ENCODE measurements at places on chromosomes 5 and 9. TPM values are rescaled to one million over a fixed set of nuclear protein-coding genes. Genes with fewer than 3 reads are reported as not detected.

Gene PCDH12
- polyA plus RNA-seq = 0.44 TPM

Gene GPR21
- polyA plus RNA-seq = not detected

DNA sequence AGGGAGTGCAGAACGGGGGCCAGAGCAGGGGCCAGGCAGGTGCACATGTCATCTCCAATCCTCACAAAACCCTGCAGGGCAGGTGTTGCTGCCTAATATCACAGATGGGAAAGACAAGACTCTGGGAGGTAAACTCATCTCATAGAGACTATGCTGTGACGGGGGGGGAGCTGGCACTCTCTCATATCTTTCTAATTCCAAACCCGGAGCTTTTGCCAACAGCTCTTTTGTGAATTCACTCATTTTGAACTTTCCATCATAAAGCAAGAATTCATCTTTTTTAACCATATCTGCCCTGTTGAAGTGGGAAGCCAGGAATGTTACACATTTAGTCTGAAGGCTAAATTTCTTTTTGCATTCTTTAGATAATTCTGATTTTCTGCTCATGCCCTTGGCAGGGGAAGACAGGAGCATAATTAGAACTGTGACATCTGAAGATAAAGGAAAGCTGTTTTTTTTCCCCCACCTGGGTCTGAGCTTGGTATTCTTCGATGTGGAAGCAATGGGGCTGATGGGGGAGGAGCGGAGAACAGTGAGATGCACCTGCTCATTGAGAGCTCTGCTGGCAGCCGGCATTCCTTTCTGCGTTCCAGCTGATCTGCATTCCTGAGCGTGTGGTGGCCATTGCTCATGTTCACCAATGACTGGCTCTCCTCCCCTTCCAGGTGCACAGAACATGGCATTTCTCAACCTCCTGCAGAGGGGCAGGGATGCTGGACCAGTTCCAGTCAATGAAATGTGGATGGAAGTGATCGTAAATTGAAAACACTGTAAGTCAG is 159.2 kb downstream of the NSG2 start:
- no peak for DNase-seq

Gene TRIM32
- polyA plus RNA-seq = 18.3 TPM

DNA sequence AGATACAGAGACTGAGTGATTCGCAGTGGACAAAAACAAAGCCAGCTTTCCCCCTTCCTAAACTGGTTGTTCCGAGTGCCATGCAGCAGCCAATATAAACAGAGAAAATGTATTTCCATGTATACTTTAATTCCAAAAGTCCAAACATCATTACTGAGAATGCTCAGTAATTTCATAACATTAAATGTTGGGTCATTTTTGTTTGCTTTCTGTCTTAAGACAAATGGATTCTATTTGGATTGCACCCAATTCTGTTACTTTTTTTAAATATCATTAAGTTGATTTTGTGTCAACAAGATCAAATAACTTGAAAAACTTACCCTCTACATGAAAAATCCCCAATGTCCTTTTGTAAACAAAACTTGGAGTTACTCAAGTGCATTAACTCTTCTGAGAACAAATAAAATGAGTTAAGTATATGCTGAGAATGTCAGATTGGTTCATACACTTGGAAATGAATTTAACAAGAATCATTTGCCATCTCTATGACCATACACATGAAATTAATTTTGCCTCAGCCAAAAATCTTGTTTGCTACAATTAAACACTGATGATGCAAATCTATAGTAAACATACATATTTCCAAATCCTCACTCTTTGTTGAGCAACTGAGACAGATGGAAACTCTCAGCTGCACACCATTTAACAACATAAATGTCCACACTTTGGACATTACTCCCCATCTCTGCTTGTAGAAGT is 19.4 kb downstream of the LURAP1L start:
- DNase-seq = peak; percentile 64

DNA sequence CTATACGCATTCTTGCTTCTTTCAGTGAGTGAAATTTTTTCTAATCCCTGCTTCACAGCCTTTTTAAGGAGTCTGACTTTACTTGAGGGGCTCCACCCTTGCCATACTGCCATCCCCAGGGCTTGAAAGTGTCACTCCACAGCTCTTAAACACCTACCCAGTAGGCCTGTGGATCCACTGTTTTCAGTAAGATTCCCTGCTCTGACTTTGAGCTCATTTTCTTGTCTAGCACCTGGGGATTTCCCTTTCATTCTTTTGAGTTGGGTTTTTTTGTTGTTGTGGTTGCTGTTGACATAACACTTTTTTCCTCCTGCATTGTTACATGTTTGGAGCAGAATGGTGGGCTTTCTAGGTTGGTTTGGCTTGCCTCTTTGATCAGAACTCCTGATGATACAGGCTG is 23.6 kb downstream of the SREK1IP1 start:
- DNase-seq = no peak

DNA sequence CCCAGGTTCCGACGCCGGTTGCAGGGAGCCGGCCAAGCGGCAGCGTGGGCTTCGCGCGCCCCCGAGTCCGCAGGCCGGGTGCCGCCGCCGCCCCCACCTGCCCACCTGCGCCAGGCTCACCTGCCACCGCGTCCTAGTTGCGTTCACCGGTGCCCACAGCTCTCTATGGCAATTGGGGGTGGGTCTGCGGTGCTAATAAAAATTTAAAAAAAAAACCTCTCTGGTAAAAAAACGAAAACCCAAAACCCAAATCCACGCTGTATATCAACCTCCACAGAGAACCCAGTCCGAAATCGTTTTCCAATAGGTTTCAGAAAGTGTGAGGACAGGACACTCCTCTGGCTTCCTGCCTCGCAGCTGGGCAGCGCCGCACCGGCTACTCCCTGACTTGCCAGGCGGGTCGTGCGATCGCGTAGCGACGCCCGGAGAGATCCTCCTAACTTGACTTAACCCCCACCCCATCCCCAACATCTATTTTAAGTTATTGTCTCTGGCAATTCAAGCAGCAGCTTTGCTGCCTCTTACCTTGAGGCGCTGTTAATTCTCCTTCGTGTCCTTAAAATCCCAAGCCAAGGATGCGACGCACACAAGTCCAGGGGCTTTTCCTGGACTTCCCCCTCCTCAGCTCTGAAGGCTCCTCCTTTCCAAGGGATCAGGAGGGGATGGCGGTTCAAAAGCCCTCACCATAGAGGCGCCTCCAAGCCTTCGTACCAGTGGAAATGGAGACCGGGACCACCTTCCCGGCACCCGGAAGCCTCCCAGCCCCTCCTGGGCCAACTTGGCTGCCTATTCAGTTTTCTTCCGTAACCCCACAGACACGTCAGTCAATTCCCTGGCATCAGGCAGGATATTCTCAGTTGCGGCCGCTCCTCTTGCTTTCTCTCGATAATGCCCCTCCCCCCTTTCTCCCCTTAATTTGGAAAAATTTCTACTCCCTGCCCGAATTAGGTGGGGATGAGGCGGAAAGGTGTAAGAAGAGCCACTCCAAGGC is 1639.4 kb upstream of the C9orf72 start:
- peak; percentile 38 for DNase-seq

DNA sequence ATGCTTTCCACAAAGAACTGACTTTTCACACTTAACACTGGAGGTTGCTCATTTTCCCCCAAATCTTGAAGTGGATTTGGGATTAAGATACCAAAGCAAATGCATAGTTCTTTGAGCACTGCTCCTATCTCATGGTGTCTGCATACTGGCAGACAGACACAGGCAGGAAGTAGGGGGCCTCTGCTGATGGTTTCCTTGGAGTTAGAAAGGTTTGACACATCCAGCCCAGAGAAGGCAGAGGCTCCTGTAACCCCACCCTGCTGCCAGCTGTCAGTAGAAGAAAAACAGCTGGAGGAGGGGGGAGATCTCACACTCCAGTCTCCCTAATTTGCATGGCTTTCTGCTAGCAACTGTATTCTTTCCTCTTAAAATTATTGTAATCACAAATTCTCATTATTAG is 44.1 kb downstream of the APTX start:
- DNase-seq = peak; percentile 9

GRCh38 chr5:1004461-1005248 is 3.9 kb upstream of the NKD2 start:
- DNase-seq = peak; percentile 73

Gene MARCOL
- polyA plus RNA-seq = not detected

DNA sequence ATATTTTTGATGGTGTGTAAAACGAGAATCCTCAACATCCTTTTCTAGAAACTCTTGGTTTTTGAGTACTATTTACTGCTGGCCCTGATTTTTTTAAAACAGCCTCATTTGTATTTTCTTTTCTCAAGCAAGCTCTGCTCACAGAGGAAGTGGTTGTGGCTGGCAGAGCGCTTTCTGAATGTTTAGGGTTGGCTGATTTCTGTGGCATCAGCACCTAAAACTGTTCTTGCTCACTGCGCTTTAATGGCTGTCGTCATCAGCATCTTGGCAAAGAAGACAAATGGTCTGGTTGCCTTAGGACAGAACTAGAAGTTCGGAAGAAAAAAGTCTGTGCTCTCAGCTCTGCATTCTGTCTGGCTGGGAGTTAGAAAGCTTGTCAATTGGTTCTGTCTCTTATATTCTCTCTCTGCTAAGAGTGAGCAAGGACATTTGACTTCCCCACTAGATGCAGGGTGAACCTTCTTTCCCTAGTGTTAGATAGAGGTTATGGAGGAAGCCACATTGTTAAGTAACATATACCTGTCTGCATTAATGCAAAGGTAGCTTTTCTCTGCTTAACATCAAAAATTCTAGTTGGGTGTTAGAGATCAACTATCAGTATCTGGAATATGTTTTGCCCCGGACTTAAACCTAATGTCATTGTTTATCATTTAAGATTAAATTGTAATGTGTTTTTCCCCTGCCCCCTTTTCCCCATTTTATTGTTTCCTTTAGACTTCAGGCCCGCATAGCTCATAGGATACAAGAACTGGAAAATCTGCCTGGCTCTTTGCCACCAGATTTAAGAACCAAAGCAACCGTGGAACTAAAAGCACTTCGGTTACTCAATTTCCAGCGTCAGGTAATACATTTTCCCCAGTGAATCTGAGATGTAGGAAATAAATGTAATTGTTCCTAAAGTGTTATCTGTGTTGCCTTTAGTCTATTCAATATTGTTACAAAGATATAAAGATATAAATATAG is 39.0 kb downstream of the SMARCA2 start:
- DNase-seq = peak; percentile 47

GRCh38 chr5:152551061-152551460 is 146.0 kb upstream of the NMUR2 start:
- DNase-seq = no peak

Gene SLC1A3
- polyA plus RNA-seq = 9.1 TPM

Gene SHOC1
- 0.37 TPM for polyA plus RNA-seq

Gene CATSPER3
- polyA plus RNA-seq = 1.6 TPM

DNA sequence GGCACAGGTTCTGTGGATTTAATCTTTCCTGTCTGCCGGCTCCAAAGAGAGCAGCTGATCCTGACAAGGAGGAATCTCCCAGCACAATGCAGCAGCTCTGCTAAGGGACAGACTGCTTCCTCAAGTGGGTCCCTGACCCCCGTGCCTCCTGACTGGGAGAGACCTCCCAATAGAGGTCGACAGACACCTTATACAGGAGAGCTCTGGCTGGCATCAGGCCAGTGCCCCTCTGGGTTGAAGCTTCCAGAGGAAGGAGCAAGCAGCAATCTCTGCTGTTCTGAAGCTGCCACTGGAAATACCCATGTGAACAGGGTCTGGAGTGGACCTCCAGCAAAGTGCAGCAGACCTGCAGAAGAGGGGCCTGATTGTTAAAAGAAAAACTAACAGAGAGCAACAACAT is 630.2 kb upstream of the FTMT start:
- no peak for DNase-seq

Gene TAF11L7
- polyA plus RNA-seq = not detected

- DNase-seq = peak; percentile 44
Observed at GRCh38 chr5:58871648-58872242, 288.9 kb downstream of the RAB3C start.

- DNase-seq = peak; percentile 7
Observed at GRCh38 chr5:54453046-54453445, 2.5 kb upstream of the HSPB3 start.

Gene SPATA31C1
- not detected for polyA plus RNA-seq

- DNase-seq = no peak
Observed at GRCh38 chr5:76365561-76365960, 37.5 kb upstream of the IQGAP2 start.

Gene C7
- 64.0 TPM for polyA plus RNA-seq
